ENCODE measurements at places on chromosomes 2 and 18.

DNA sequence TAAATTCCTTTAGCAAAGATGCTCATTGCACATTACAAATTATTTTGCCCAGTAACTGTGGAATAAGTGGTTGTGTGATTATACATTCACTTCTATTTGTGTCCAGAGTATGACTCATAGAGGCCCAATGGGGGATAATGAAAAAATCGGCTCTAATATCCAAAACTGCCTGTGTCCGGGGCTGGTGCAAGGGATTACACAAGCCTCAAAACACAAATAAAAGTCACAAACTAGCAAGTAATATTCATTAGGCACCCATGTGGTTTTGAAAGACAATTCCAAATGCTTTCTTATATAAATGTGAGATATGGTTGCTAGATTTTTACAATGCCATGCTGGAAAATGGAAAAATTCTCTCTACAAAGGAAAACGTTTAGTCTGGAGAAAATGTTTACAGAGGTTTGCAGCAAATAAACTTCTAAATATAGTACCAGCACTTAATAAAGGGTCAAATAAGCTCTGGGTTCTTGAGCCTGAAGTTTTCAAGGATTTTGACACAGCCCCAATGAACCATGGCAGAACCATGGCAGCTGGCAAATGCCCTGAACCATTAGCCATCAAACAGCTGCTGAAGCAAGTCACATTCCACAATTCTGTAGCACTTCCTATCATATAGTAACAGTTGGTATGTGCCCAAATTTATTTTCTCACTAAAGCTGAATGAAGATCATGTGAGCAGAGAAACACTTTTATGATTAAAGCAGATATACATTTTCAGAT, 40.5 kb downstream of the IRS1 start:
- peak; percentile 48 for DNase-seq

DNA sequence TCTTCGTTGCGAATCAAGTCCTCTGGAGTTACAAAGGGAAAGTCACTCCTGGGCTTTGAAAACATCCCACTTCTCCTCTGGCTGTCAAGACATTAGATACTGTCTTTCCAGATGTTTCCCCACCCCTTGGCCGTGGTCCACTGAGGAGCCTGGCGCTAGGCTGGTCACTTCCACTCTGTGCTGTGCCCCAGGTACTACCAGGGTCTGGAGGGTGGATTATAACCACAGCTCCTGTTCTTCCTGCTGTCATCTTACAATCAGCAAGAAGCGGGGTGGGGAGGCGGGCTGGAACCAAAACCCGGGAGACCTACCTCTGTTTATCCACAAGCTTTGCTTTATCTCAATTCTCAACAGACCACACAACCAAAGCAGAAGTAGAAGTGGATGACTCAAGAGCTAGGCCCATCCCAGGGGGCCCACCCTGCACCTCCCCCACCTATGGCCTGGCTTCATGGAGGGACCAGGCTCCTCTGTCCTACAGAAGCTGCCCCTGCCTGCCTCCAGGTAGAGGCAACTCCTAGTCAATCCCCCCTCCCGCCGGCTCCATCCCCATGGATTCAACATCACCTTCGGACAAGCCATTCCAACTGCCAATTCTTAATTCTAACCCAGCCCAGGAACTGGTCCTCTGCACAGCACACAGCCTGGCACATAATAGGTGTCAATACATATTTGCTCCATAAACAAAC, 17.8 kb downstream of the SMAD7 start:
- DNase-seq = no peak

DNA sequence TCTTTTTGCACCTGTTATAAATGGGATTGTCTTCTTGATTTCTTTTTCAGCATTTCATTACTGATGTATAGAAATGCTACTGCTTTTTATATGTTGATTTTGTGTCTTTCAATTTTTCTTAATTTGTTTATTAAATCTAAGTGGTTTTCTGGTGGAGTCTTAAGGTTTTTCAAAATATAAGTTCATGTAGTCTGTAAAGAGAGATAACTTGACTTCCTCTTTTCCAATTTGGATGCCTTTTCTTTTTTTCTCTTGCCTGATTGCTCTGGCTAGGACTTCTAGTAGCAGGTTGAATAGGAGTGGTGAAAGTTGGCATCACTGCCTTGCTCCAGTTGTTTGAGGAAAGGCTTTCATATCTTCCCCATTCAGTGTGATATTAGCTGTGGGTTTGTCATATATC, 28.6 kb upstream of the GALNT5 start:
- DNase-seq = no peak

DNA sequence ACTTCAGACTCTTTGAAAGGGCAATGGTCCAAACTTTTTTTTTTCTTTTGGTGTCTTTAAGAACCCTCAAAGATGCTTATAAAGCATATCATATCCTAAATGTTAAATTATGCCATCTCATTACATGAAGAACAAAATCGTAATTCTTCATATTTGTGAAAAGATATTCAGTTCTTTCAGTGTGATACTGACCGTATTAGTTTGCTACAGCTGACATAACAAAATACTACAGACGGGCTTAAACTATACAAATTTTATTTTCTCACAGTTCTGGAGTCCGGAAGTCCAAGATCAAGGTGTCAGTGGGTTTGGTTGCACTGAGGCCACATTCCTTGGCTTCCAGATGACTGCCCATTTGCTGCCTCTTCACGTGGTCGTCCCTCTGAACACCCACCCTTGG, 1377.2 kb upstream of the ZEB2 start:
- no peak for DNase-seq

GRCh38 chr2:203893401-203893800, 25.8 kb downstream of the CTLA4 start:
- DNase-seq = peak; percentile 92

DNA sequence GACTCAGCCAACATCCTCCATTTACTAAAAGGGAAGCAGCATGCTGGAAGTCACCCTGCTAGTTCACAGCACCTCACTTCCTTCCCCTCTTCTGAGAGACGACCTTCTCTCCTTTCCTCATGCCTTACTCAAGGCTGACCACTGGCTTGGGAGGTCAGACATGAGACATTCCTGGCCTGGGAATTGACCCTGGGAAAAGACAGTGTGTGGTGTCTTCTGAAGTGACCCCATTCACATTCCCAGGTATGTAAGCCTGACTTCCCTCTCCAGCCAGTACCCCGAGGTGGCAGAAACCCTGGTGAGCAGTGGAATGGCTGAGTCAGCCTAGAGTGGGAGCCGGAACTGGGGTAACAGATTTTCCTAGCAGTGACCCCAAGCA, 92.4 kb downstream of the PLB1 start:
- no peak for DNase-seq

DNA sequence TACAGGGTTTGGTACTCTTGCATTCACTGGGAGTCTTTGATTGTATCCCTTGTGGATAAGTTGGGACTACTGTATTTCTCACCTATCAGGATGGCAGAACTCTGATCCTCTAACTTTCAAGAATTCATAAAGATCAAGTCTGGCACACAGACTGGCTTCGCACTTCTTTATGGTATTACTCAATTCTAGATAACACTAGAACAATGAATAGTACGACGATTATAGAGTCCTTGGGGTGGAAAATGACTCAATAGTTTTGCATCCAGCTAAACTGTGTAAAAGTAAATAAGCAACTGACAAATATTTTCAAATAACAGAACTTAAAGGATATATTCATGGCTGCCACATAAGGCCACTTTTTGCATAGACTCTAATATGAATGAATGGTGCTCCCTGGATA, 103.4 kb upstream of the MEX3C start:
- DNase-seq = no peak

DNA sequence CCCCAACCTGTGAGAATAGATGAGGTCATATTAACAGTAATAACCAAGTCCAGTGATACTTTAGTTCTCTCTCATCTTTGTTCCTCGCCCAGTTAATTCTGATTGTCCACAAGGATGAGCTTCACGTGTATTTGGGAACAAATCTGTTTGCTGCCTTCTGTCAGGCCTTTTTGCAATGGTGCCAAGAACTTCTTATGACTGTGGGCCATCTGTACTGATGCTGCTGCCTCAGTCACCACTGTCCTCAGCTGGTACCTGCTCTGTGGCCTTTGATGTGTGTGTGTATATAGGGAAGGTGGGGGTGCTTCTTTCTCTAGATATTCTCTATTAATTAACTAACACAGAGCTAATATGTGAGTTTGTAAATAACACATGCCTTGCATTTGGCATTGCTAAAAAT, 392.9 kb downstream of the TGIF1 start:
- no peak for DNase-seq

DNA sequence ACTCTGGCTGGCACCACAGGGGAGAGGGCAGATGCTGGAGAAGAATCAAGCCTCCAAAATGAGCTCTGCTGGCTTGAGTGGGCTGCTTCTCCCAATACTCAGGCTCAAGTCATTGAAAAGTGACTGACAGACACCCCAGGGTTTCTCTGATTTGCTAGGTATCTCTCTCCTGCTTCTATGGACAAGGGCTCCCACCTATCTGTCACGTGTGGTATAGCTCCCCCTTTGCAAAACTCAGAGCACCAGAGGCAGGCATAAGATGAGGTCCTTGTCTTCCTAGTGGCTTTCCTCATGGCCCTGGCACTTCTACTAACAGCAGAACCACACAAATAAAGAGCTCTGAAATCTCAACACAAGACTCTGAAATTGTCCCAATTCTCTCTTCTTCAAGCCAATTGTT, 105.2 kb downstream of the GALNT14 start:
- DNase-seq = no peak

DNA sequence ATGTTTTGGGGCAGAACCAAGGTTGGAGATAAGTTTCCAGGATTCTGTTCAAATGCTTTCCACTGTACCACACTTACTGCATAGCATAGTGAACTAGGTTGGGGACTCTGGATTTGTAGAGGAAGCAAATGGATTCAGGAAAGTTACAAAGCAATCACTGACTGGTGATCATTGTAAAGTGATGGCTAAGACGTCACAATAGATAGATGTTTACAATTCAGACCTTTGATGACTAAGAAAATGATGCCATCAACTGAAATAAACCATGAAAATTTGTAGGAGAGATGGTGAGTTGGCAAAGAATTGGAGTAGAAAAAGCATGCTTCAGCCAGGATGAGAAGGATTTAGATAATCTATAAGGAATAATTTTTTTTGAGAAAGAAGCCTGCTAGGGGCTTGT, 178.0 kb downstream of the UBE2E3 start:
- no peak for DNase-seq

DNA sequence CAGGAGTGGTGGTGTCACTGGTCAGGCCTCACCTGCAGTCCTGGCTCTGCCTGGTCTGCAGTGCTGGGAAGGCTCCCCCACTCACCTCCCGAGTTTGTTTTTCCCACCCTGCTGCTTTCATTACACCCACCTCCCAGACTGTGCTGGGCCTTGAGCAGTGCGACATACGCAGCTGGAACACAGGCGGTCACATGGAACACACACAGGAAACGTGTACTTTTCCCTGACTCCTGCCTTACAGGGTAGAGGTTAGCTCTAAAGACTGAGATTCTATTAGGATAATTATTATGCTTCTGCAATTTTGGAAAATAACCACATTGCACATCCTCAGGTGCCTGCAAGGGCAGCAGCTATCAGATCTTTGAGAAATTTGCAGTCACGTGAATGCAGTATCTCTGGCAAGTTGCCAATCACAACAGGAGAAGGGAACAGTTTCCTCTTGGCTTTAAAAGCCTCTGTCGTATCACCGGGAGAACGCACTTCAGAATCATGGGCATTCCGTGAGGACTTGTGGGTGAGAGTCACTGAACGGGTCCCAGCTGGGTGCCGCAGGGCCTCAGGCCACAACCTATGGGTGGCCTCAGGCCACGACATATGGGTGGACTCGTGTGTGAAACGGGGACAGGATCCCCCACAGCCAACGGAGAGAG, 136.5 kb downstream of the ZNF236 start:
- DNase-seq = no peak

GRCh38 chr2:103159018-103159417, 397.2 kb downstream of the TMEM182 start:
- no peak for DNase-seq

DNA sequence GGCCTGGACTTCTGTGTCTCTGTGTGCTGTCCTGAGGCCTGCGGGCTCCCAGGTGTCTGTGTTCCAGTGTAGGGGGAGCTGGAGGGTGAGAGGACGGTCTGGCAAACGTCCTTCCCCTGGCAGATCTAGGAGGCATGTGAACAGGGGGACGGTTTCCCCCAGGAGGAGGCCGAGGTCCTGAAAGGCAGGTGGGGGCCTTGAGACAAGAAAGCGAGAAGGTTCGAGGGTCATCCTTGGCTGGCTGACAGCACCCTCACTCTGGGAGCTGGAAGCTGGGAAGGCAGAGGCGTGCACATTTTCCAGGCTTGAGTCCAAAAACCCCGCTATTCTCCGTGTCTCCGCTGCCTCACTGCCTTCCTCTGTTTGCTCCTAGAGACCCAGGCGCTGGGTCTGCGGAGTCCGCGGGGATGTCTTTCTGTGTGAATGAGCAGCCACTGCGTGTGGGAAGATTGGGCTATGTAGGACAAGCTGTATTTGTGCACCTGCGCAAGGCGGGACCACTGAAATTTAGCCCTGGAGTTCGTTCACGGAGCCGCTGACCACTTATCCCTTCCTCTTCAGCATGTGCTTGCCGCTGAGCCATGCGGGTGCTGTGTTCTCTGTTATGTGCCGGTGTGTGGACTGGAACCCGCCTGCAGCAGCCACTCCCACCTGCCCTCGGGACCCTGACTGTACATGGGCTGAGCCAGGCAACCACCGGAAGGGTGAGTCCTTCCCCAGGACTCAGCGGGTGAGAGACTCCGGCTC, 43.7 kb downstream of the TWIST2 start:
- DNase-seq = peak; percentile 61

GRCh38 chr18:79214056-79214455, 144.9 kb downstream of the ATP9B start:
- DNase-seq = no peak

Measured in right hindlimb (tissue), 1 donor.